ENCODE measurements at places on chromosomes 1 and 21.

GRCh38 chr1:223702735-223703667 is 9.3 kb upstream of the CAPN2 start:
- DNase-seq: no peak

GRCh38 chr1:23462766-23463165 is 21.2 kb downstream of the ASAP3 start:
- DNase-seq: no peak

- no peak for DNase-seq
These were observed 21.3 kb downstream of the TOR1AIP2 start for GRCh38 chr1:179856296-179856695.

DNA sequence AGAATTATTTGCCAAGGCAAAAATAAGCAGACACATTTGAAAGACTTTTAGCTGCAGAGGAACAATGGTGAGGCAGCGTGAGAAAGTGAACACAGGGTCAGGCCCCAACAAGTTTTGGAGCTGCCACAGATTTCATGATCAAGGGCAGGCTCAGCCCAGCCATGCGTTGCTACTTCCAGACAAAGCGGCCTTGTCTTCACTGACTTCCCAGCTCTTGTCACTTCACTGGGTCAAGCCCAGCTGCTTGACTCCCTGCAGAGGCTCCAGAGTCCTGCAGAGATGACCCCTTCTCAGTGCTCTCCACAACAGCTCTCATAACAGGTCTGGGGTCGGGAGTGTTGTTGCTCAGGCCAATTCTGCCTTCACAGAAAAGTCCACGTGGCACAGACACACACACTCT is 35.8 kb downstream of the HHAT start:
- DNase-seq: no peak

DNA sequence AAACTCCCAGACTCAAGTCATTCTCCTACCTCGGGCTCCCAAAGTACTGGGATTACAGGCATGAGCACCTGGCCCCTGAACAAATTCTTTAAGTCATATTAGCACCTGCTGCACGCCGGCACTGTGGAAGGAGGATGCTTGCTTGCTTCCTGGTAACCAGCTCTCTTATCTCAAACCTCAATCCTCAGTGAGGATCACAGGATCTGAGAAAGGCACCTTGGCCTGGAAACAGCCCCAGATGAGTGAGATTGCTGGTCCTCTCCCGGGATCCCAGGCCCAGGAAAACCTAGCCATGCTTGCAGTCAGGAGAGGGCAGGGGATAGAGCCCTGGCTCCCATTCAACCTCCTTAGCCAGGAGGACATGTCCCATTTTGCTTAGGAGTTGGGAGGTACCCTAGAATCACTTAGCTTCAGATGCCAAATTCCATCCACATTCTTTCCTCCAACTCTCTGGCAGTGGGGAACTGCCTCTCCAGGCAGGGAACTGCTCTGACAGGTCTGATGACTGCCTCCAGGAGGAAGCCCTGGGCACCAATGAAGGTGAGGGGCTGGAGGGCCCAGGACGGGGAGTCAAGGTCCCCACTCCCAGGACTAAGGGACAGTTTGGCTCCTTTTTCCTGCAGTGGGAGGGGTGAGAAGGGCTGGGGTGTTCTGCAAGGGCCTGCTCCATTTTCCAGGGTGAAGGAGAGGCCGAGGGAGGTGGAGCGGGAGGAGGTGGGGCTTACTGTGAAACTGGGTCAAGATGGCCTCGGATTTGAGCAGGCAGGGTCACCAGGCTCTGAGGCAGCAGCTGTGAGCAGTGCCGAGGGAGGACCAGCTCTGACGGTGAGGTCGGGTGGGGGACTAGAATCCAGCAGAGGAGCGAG is 9.5 kb downstream of the GPR37L1 start:
- DNase-seq: no peak

DNA sequence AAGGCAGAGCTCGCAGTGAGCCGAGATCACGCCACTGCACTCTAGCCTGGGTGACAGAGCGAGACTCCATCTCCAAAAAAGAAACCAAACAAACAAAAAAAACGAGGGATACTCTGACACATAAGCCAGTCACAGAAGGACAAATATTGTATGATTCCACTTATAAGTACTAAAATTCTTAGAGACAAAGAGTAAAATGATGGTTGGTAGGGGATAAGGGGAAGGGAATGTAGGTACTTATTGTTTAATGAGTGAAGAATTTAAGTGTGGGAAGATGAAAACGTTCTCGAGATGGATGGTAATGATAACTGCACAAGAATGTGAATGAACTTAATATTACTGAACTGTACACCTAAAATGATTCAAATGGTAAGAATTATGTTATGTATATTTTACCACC is 66.7 kb upstream of the GUCA2A start:
- DNase-seq: no peak

GRCh38 chr1:87219141-87219540 is 109.5 kb upstream of the LMO4 start:
- no peak for DNase-seq

DNA sequence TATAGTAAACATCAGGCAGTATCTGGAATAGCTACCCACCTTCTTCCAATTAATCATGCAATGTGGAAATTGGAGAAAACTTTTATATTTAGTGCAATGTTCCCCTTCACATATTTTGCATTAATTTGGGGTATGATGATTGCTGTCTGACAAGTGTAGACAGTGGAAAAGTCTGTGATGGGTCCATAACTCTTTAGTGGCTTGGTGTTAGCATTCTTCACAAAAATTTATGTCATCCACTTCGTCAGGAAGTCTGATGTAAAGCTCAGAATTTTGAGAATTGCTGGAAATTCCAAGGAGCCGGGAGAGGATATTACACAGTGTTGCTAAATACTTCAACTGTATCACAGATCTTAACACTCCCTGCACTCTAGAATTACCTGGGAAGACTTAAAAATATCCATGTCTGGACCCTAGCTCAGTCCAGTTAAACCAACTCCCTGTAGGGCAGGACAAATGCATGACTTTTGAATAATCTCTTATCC is 549.7 kb upstream of the PLXNA2 start:
- no peak for DNase-seq

GRCh38 chr21:35896060-35896459 is 164.3 kb downstream of the SETD4 start:
- DNase-seq: no peak

- DNase-seq: no peak
These were observed 2603.7 kb upstream of the TPTE start for GRCh38 chr21:7917729-7918128.

DNA sequence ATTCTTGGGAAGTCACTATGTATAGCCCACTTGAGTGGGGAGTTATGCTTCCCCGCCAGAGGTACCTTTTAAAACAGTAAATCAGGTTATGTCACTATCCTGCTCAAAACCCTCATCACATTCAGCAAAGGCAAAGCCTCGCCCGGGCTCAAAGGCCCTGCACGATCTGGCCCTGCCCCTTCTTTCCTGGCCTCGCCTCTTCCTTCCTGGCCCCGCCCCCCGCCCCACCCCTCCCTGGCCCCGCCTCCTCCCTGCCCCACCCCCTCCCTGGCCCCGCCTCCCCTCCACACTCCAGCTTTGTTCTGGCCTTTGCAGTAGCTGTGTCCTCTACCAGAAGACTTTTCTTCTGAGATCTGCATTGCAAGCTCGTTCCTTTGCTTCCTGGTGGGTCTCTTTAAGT is 6.6 kb downstream of the LDLRAD2 start:
- DNase-seq: no peak

DNA sequence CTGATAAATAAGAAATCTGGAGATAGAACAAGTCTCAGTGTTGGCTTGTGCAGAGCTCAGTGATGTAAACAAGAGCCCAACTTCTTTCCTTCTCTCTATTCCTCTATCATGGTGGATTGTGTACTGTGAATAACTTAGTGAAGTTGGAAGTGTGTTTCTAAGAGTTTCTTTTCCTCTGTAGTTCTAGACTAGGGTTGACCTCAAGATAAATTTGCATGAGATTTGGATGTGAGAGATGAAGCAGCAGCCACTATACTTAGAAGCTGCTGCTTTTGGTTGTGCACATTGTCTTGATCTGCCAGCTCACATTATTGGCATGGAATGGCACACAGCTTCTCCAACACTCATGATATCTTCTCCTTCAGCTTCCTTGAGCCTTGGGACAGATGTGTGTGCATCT is 198.9 kb upstream of the ZP4 start:
- DNase-seq: no peak

DNA sequence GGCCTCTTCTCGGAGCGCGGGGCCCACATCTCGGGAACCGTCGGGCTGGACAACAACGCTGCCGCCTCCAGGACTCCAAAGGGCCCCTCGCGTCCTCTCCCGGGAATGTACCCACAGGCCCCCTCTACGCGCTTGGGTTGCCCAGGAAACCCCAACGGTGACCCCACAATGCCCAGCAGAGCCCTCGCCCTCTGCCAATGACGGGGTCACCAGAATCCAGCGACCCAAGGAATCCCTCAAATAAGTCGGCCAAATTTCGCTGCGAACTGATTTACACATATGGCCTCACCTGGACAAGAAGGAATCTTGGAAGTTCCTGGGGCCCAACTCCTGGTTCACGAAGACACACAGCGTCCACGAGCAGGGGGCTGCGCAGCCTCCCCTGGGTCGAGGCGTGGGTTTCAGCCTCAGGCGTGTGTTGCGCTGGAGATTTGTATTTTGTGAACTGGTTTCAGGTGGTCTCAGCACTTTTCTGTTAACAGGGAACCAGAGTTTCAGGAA is 78.1 kb downstream of the DESI2 start:
- DNase-seq: no peak

DNA sequence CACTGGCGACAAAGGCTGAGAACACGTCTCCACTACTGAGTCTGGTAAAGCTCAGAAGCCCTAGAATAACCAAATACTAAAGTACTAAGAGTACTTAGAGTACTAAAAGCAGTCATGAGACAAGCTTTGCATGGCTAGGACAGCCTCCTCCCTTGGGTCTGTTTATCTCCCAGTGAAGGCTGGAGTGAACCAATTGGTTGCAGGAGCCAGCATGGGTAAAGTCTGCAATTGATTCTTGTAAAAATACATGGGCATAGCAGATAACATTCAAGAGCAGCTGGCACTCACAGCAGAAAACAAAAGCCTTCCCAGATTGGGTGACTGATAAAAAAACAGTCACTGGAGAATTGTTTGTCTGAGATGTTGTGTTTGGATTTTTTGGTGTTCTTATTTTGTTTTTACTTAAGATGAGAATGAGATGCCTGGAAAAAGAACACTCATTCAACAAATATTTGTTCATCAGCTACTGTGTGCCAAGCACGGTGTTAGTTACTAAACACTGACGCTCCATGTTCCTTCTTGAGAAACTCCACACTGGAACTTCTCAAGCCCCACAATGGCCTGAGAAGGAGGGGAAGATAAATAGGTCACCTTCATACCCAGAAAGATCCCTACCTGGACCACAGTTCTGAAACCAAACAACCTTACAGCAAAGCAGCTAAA is 3.7 kb downstream of the IRF6 start:
- no peak for DNase-seq

GRCh38 chr1:45815667-45816458 is 12.5 kb downstream of the MAST2 start:
- DNase-seq: no peak

DNA sequence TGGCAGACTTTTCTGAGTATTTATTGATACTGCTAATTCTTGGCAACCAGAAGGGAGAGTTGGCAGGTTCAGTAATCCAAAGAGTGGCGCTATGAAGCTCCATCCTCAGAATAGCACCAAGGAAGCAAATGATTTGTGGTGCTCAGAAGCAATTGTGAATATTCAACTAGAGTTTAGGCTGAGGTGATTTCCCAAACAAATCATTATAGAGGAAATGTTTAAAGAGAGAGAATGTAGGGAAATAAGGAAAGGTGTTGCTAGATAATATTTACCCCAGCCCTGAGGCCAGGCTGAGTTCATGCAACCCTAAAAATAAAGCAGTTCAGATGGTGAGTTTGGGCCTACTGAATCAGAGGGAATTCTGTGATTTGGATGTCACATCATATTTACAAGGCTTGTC is 363.4 kb upstream of the PLXNA2 start:
- no peak for DNase-seq

DNA sequence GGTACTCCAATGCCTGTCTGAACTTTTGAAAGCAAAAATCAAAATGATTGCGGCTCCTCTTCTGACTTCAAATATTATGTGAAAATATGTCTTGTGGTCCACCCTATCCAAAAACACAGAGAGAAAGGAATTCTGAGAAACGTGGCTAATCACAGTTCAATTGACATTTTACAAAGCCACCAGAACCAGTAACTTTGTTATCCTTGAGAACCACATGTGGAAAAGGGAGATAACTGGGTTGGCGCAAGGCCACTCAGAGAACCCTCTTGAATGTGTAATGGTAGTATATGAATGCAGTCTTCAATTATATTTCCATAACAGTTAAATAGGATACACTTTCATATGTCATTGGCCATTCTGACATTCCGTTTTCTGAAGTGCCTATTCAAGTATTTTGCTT is 1030.0 kb upstream of the TMPRSS15 start:
- no peak for DNase-seq

DNA sequence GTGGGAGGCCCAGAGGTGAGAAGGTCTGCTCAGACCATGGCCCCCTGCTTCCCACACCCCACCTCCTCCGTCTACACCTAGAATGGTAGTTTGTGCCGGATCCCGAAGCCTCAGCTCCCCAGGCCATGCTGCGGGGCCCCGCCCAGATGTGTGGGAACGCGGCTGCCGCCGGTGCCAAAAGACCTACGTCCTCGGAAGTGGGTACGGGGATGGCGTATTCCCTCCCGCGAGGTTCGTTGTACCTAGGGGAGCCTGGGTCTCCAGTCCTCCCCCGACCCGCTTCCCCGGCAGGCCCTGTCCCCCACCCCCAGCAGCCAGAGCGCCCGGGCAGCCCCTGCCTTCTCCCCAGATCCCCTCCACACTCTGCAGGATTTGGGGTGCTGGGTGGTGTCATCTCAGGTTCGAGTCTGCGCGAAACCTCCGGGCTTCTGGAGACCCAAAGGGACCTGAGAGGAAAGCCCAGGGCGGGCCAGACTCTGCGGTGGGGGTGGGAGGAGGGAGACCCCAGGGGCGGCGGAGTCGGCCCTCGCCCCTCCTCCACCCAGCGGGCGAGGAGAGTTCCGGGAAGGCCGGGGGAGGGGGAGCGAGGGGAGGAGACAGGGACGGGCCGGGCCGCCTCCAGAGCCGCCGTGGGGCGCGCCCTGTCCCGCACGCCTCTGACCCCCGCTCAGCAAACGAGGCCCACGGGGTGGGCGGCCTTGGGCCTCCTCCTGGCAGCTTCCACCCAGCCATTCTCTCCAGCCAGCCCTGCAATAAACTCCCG is 6.2 kb upstream of the PRDM16 start:
- DNase-seq: no peak

DNA sequence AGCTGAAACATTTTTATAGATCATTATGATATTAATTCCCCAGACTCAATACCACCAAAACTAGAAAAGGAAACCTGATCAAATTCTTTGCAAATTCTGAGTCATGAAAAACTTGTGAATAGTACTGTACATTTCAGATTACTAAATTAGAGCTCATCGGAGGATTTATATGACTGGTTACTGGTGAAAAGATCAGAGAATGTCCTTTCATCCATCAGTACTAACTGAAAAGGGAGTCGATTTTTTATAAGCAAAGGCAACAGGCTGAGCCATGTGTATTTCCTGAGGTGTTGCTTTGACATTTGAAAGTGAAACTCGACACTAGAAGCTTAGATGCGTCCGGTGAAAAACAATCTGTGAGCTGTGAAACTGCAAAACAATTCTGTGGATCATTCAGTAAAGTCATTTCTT is 155.7 kb downstream of the TNFSF18 start:
- no peak for DNase-seq

- no peak for DNase-seq
These were observed 341.2 kb downstream of the HHAT start for GRCh38 chr1:210669951-210670350.

Data from kidney epithelial cell (primary cell).